ENCODE measurements at places on chromosomes 11 and 22.
A peak's percentile ranks its signal among the peaks of the same experiment; 100 is the strongest.

DNA sequence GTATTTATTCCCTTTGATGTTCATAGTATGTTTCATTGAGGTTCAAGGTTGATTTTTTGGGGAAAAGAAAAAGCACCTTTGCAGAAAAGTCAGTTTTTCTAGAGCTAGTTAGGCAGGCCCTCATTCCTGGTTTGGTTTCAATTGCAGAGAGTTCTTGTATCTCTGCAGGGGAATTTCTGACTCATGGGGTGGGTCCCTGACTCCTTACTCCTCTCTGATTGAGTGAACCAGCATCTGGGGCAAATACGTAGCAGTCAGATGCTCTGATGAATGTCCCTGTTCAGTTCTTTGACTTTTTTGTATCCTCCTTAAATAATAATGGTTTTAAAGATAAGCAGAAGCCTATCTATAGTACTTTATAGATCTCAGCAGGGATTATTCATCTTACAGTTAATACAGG is 7.7 kb upstream of the NCR3LG1 start:
- DNase-seq = peak; percentile 31

- no peak for DNase-seq
These were observed 286.1 kb upstream of the CNTN5 start for GRCh38 chr11:98734686-98735085.

GRCh38 chr11:96341211-96342013 is 1.6 kb downstream of the MAML2 start:
- peak; percentile 57 for DNase-seq

DNA sequence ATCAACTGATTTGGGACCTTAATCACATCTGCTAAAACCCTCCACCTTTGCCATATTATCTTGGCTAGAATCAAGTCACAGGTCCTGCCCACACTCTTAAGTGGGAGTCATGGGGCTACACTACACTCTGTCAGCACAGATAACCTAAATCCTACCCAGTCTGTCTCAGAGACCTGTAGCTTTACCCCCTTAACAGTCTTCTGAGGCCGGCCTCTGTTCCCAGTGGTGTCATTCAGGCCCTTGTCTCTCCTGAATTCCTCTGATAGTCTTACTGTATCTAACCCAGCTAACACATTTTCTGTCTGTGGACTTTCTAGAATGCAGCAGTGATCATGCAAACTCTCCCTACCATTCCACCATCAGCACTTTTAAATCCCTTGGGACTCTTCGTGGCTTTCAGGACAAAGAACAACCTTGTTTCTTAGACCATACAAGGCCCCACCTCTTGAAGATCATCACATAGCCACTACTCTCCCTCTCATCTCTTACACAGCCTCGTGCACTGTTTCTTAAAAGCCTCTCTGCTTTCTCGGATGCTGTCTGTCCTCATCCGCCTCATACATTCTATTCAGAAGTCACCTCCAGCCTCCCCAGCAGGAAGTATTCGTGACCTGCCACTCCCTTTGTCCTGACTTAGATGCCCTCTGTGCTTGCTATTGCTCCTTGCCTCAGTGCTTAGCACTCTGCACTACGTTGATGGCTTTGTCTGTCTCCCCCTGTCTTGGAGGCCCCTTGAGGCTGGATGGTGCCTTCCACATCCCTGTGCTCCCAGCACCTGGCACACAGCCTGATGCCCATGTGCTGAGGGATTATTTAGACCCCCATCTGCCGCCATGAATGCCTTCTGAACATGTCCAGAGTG is 57.9 kb downstream of the PANX1 start:
- no peak for DNase-seq

DNA sequence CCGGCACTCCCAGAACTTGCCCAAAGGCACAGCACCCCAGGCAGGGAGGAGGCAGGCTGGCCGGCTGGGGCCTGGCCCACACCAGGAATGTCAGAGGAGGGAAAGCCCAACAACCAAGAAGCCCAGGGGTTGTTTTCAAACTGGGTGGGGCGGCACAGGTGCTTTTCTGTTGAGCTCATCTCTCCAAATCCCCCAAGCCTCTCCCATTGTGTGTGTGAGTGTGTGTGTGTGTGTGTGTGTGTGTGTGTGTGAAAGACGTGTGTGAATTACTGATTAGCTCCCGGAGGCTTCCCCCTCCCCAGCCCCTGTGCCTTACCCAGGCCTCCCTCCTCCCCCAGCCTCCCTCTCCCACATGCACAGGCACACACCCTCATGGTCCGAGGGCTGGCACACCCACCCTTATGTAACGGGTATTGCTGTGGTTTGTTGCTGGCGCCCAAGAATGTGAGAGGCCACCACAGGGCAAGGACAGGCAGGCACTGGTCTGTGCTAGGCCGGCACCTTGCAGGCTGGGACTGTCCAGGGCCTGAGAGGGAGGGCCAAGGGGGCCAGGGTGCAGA is 15.9 kb downstream of the TRIM29 start:
- DNase-seq = peak; percentile 54

DNA sequence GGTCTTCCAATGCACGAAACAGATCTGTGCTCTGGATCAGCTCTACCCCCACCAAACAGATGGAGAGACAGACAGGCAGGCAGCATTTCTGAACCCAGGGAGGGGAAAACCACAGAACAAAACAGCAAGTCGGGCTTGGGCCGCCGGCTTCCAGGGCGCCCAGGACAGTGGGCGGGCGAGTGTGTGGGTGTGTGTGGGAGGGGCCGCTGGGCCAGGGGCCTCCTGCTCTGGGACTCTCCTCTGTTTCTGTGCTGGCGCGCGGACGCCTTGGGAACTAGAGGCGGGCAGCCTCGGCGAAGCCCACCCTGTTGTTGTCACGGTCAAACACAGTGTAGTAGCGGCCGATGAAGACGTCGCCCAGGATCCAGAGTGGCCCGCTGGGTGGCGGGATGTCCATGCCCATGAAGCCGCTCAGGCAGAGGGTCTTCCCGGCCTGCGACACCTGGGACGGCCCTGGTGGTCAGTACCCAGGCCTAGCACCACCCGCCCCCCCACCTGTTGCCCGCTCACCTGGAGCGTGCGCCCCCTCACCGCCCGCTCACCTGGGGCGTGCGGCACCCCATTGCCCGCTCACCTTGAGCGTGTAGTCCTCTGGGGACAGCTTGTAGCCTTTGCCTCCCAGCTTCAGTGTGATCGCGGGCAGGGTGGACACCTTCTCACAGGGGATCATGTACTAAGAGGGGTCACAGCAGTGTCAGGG is 3.0 kb upstream of the IFITM10 start:
- DNase-seq = no peak

GRCh38 chr22:30117256-30117655 is 37.0 kb downstream of the HORMAD2 start:
- DNase-seq = no peak

- DNase-seq = no peak
These were observed 4.8 kb downstream of the SMTN start for GRCh38 chr22:31085928-31086327.

- no peak for DNase-seq
These were observed 10.8 kb downstream of the EHF start for GRCh38 chr11:34631737-34632104.

DNA sequence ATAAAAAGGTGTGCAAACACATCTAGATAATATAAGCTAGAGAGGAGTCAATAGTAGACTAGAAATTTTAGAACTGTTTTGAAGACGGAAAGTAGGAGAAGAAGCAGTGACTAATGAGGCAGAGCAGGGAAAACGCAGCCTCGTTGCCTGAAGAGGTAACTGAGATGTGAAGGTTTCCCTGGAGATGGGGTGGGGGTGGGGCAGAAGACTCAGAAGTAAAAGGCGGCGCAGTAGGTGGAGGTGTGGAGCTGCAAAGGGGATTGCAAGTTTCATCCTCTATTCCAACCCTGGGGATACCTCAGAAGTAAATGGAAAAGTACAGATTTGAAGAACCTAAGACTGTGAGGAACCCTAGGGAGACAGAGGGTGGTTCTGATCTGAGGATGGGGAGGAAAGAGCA is 109.5 kb downstream of the TMPRSS5 start:
- DNase-seq = no peak
